ENCODE measurements at places on chromosomes 12 and 14. TPM values are rescaled to one million over a fixed set of nuclear protein-coding genes. Genes with fewer than 3 reads are reported as not detected.

Gene PKP2
- total RNA-seq = under 0.01 TPM

Gene TBX5
- total RNA-seq = 16.8 TPM

Gene ADAMTS20
- not detected for total RNA-seq

Gene TAS2R7
- not detected for total RNA-seq

Gene ALDH1L2
- total RNA-seq = 35.7 TPM

Gene CCDC175
- not detected for total RNA-seq

Gene PLEKHD1
- under 0.01 TPM for total RNA-seq

Gene MYH7
- total RNA-seq = not detected

Gene ENDOU
- total RNA-seq = 0.17 TPM

Gene DYRK4
- 57.0 TPM for total RNA-seq

Gene TBX3
- 66.4 TPM for total RNA-seq

Gene ZCRB1
- total RNA-seq = 31.2 TPM

Gene C12orf60
- total RNA-seq = 1.5 TPM

Gene AQP2
- not detected for total RNA-seq
